NCI-H187 (cell line): ENCODE measurements at places on chromosomes 6 and 20.

- no peak for DNase-seq
Measured at GRCh38 chr6:155330133-155330734, 15.9 kb upstream of the TFB1M start.

- DNase-seq: no peak
Measured at GRCh38 chr6:107763946-107764345, 60.2 kb downstream of the SCML4 start.

DNA sequence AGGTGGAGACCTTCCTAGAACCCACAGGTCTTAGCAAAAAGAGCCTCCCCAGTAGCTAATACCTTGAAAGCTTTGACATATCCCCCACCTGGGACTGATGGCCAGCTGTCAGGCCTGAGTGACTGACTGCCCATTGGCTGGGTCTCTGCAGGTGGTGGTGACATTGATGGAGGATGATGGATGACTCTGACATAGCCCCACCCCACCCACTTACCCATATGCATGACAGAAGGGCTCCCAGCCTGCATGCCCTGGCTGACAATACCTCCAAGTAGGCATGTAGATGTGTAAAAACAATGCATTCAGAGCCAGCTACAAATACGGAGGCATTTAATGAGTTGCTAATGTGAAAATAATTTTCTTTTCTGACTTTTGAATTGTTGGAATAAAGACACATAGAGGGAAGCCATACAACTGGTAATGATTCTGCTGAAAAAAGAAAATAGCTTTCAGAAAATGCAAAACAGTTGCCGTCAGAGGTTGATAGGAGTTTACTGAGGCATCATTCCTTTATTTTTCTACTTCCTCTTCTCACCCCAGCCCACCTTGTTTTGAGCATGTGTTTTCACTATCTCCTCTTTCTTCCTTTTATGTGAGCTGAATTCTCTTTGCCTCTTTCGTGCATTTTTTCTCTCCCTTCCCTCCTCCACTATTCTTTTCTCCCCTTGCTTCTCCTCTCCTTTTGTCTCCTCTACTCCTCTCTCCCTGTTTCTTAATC lies 70.6 kb downstream of the OLIG3 start:
- no peak for DNase-seq

GRCh38 chr6:80094017-80094416 lies 12.5 kb upstream of the BCKDHB start:
- no peak for DNase-seq

DNA sequence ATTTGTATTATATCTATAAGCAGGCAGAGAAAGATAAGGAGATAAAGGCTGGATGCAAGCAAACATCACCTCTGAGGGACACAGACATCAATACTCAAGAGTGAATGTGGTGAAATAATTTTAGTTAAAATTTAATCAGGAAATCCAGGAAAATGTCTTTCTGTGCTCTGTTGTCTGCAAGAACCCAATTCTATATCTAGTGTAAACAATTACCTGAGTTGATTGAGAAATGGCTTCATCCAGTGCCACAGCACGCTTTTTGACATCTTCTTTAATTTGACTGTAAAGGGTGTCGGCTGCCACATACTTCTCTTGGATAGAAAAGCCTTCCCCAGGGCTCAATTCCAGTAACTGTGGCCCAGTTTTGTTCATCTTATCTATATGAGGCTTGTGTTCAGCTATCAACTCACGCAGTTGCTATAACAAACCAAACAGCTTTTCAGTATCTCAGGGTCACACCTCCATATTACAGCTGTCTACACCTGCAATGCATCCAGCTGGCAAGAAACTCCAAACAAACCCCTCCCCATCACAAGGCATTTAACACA lies 131.6 kb downstream of the DST start:
- no peak for DNase-seq

GRCh38 chr6:138503881-138504680 lies 4.8 kb upstream of the NHSL1 start:
- DNase-seq: no peak

GRCh38 chr6:22756365-22756764 lies 187.0 kb downstream of the HDGFL1 start:
- DNase-seq: no peak

DNA sequence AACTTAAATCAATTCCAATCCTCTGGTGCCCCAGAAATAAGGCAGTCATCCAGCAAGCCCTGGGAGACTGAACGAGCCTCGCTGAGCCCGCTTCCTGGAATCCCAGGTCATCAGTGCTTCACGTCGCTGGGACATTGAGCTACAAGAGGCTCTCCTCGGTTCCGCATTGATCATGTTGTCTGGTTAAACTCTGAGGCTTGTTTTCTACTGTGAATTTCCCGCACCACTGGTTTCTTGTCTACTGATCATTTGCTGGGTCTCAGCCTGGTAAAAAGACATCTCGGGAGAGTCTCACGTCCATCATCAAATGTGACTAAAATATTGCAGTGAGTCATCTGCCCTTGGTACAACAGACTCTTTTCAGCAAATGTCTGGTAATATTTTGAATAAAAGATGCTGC lies 569.2 kb downstream of the QKI start:
- no peak for DNase-seq

DNA sequence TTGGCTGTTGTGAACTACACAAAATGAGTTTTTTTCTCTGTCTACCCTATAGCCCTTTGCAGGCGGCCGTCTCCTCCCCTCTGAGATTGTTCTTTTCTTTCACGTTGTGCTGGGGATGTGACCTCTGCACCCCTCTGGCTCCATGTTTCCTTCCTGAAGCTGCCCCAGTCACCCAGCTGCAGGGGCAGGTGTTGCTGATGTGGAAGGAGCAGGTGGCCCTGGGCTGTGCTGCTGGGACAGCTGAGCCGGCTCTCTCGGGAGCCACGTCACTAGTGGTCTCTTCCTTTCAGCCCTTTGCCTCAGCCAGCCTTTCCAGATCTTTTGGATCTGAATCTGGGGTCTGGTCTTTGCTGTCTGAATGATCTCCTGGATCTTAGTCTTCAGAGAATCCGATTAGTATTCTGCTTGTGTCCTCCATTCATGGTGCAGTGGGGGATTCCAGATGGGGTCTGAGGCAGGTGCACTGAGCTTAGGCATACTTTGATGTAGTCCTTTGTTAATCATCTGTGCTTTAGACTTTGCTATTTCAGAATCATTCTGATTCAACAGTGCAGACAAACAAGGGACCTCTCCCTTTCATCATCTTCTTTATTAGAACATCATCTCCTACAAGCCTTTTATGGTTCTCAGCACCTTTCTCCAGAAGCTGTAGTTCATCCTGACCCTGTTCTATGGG lies 31.4 kb downstream of the TMEM181 start:
- no peak for DNase-seq

- DNase-seq: no peak
Measured at GRCh38 chr6:139955366-139956155, 581.1 kb upstream of the CITED2 start.

GRCh38 chr6:18215436-18215835 lies 48.9 kb downstream of the DEK start:
- DNase-seq: no peak

DNA sequence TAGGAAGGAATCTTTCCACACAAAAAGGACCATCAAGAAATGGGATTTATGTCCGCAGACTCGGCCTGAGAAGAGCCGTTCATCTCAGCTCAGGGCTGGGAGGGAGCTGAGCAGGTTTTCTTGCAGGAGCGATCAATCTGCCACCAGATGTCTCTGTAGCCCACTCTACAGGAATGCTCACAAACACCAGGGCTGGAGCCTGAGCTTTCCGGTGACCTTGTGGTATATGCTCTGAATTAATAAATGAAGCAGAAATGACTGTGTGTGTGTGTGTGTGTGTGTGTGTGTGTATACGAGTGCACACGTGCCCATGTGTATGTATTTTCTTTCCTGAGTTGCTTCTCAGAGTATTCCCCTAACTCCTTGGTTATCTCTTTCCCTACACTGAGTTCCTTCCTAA lies 12.0 kb downstream of the CD83 start:
- no peak for DNase-seq

GRCh38 chr6:156883497-156884252 lies 106.5 kb downstream of the ARID1B start:
- DNase-seq: peak; percentile 27
